ENCODE measurements at places on chromosomes 11 and 22. TPM values are rescaled to one million over a fixed set of nuclear protein-coding genes. Genes with fewer than 3 reads are reported as not detected.

DNA sequence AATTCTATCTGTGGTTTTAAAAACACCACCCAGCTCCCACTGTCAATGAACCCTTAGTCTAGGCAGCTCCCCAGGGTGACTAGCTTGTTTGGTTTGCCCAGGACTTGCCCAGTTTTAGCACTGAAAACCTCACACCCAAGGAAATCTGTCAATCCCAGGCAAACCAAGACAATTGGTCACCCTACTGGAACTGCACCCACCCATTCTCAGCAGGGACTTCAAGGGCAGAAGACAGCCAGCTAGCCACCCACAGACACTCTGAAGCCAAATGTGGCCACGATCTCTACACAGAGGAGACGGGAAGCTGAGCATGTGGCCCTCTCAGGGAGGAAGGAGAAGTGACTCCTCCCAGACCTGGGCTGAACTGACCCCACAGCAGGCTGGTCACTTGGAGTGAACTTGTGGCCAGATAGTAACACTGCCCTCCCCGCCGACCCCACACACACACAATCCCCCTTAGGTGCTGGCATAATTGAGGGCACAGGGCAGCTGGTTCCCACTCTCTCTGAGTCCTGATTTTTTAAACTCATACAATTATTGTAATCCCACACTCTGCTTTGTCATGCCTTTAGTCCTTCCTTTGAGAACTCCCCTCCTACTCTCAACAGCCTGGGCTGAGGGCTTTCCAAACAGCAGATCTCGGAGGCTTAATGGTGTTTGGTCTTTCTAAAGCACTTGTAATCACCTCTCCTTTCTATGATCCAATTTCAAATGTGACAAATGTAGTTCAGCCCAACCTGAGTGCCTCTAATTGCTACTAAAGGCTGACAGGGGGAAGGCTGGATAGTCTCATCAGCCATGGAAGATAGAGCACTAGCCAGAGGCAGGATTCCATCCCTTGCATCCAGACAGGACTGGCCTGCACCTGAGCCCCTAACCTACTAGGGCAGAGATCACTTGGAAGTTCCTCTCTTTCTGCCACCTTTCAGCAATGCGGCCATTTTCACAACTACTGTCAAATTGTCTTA, 74.7 kb upstream of the DRD2 start:
- no peak for DNase-seq

DNA sequence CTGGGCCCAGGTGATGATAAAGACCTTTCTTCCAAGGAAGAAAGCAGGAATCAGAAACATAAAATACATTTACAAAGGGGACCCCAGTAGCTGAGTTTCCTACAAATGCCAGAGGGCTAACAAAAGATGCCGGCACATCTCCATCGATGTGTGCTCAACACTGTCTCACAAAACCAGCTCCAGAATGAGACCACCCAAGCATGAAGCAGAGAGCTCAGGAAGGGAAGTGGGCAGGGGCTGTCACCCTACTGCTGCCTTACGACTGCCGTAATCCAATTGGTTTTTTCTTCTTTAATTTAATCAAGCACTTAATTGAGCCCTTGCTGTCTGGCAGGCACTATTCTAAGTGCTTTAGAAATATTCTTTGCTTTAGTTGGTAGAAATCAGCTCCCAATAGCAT, 26.1 kb downstream of the SMCO4 start:
- no peak for DNase-seq

- DNase-seq: no peak
Measured at GRCh38 chr22:30947816-30948454, 20.6 kb downstream of the MORC2 start.

DNA sequence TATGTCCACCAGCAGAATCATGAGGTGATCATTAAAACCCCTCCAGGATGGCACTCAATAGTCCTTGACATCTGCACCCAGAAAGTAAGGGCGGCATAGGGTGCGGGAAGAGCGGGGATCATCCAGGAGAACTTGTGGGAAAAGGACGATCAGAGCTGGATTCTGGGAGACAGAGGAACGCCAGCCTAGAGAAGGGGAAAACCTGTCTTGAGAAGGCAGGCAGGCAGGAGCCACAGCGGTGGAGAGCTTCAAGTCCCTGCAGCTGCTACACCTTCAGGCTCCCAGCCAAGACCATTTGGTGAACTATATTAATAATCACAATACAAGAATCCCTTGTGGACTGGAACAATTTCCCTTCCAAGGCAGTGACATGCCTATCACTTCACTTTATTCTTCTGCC, 134.3 kb downstream of the BUD13 start:
- no peak for DNase-seq

RAG2 gene
- not detected for polyA plus RNA-seq

GRCh38 chr11:44399968-44400367, 90.0 kb upstream of the ALX4 start:
- DNase-seq: no peak

GRCh38 chr11:20020198-20020597, 140.1 kb downstream of the DBX1 start:
- DNase-seq: no peak

DNA sequence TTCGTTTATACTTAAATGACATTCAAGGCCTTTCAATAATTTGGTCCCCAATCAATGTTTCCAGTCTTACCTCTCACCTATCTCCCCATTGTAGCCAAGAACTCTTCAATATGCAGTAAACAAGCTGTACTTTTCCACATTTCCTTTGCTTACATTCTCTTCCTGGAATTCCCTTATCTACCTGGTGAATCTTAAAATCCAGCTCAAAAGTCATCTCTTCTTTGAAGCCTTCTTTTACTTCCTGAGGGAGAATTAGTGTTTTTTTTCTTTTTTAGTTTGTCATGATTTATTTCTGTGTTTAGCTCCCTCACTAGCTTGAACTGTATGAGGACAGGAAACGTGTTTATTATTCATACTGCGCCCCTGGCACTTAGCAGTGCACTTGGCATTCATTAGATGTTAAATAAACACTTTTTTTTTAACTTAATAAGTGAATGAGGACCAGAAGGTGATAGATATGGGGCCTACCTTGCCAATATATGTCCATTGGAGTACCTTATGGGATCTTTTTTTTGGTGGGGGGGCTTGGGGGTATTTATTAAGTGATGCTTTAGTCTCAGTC, 4.9 kb upstream of the PTS start:
- DNase-seq: no peak

A4GALT gene
- 13.2 TPM for polyA plus RNA-seq

ACR gene
- polyA plus RNA-seq: 0.34 TPM

GRCh38 chr11:35017528-35018342, 101.3 kb downstream of the PDHX start:
- DNase-seq: no peak

SLCO2B1 gene
- polyA plus RNA-seq: 3.6 TPM

DNA sequence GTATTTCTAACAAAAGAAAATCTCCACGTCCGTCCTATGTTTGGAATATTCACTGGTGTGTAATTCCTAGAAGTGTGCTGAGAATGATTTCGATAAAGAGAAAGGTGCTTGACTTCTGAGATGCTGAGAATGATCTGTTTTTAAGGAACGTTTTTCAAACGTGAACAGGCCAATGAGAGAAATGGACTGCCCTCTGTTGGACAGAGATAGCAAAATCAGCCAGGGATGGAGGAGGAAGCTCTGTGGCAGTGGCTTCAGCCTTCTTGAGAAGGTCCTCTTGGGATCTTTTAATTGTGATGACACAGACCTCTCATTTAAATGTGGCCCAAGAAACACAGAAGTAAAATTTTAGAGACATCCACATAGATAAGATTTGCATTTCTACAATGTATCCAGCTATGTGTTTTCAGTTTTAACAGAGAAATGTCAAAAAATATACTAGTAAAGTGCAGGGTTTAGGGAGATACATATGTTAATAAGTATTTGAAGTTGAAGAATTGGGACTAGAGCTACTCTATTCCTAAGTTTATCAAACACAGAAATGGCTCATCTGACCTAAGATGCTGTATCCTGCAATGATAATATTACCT, 84.0 kb upstream of the RCN1 start:
- DNase-seq: no peak

- no peak for DNase-seq
Measured at GRCh38 chr11:88402192-88402715, 64.7 kb upstream of the CTSC start.

DNA sequence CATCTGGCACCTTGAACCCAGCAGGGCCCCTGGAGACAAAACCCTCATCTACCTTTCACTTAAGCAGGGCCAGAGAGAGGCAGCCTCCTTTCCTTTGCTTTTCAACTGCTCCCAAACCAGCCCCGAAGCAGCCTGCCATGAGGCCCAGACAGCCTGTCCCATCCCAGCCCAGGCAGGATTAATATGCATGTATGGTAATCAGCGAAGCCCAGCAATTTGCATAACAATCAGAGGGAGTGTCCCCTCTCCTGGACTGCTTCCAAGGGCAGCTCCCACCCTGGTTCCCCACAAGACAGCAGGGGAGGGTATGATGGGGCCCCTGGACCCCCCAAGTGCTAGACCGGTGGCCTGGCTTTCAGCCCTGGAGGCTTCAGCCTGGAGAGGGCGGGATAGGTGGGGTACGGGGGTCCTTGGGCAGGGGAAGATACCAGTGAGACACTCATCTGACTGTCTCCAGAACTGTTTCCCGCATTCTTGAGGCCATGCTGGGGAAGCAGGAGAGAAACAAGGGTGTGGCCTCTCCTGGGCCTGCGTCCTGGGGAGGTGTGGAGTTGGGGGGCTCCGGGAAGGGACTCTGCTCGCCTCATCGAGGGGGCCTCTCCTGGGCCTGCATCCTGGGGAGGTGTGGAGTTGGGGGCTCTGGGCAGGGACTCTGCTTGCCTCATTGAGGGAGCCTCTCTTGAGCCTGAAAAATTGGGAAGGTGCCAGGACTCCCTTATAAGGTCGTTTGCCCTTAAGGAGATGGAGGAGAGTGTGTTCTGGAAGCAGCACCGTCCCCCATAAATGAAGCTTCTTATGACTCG, 93.2 kb upstream of the PRR5 start:
- no peak for DNase-seq

TPBGL gene
- 0.07 TPM for polyA plus RNA-seq

DNA sequence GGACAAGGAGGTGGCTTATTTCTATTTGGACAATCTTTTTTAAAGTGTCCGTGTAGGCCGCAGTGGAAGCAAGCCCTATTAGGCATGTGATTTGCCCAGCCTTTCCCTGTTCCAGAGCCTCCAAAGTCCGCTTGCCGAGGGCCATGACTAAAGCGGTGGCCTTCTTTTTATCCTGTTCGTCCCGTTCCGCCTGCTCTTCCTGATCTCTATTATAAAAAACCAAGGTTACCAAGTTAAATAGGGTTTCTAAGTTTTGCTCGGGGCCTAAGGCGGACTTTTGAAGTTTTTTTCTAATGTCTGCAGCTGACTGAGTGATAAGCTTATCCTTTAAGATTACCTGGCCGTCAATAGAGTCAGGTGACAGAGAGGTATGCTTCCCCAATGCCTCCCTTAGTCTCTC, 21.6 kb upstream of the MUC15 start:
- no peak for DNase-seq

- no peak for DNase-seq
Measured at GRCh38 chr11:44860346-44860745, 90.3 kb downstream of the TP53I11 start.

PKDREJ gene
- 0.05 TPM for polyA plus RNA-seq

C11orf97 gene
- not detected for polyA plus RNA-seq

MN1 gene
- polyA plus RNA-seq: 0.72 TPM

MMP10 gene
- polyA plus RNA-seq: 0.40 TPM

DNA sequence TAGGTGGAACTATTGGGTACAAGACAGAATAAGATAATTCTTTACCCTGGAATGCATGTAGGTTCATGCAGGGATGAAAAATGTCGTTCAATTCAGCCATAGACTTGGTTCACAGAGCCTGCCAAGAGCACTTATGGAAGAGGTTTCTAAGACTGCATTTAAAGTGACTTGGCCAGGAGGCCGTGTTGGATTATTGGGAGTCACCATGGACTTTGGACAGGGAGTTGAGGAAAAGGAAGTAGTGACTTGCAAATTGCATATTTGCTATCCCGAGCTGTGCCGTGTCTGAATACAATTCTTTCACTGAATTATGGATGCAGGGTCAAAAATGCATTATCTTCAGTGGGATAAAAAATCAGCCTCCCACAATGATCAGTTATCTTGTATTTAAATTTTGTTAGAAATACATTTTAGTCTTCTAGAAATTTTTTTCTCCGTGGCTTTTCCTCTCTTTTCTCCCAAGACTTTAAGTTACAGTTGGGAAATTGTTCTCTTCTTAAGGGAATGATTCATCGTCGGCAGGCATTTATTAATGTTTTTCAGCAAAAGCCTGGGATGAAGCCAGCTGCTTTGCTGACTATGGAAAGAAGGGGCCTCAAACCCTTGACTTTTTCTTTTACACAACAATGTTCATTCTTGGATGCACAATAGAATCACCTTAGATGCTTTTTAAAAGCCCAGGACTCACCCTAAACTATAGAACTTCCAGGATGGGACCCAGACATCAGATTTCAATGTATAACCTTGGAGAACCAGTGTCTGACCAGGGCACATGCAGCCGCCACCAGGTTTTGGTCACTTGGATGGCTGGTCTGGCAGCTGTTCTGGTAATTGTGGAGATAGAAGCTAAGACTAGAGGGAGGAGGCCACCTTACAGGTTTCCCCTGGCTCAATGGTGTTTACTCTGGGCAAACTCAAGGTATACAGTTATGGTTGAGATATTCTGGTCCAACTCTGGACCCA, 70.8 kb downstream of the FAT3 start:
- DNase-seq: no peak

DNA sequence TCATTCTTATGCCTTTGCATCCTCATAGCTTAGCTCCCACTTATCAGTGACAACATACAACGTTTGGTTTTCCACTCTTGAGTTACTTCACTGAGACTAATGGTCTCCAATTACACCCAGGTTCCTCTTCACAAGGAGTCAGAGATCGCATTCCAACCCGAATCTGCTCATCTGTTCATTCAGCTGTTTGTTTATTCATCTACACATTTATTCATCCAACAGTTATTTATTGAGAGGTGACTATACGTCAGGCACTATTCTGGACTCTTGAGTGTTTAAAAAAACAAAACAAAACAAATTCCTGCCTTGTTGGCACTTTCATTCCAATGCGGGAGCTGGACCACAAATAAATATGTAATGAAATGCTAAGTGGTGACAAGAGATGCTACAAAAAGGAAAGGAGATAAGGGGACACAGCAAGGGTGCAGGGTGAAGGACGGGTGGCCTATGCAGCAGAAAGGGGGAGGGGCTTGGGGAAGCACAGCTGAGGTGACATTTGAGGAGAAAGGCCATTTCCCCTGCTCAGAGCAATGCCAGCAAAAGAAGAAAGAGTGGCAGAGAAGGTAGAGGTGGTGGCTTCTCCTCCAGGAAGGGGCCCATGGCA, 393.8 kb upstream of the SYN3 start:
- no peak for DNase-seq

GRCh38 chr11:67504950-67505581, at the start of gene PITPNM1:
TSS of gene PITPNM1 (minus strand) at chr11:67505363. CDS start at chr11:67504180, 1,183 bp downstream.
- peak; percentile 73 for DNase-seq

DNA sequence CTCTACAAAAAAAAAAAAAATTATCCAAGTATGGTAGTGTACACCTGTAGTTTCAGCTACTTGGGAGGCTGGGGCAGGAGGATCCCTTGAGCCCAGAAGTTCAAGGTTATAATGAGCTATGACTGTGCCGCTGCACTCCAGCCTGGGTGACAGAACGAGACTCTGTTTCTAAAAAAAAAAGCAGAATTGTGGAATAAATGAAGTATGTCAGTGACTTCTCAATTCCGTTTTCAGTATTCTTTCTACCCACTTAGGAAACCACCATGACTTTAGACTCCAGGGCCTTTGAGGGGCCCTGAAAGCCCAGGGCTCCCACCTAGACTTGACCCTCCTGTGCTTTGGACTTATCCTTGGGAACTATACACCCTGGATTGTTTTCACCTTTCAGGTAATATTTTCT, 6.5 kb upstream of the NUP160 start:
- DNase-seq: no peak

KRTAP5-2 gene
- polyA plus RNA-seq: not detected

Data from pancreas (tissue), 10 donors.